ENCODE measurements at places on chromosomes 1 and 21.

GRCh38 chr1:5110508-5110907, 456.1 kb downstream of the AJAP1 start:
- no peak for DNase-seq

GRCh38 chr1:54221113-54221834, 21.3 kb downstream of the MRPL37 start:
- DNase-seq, result no peak

- no peak for DNase-seq
These were observed 45.1 kb downstream of the GRIK3 start for GRCh38 chr1:36989241-36989640.

GRCh38 chr1:221912230-221912629, 170.3 kb upstream of the DUSP10 start:
- no peak for DNase-seq

- no peak for DNase-seq
These were observed 11.2 kb upstream of the FMOD start for GRCh38 chr1:203361945-203362719.

GRCh38 chr1:12565094-12565965, 52.7 kb downstream of the DHRS3 start:
- no peak for DNase-seq

DNA sequence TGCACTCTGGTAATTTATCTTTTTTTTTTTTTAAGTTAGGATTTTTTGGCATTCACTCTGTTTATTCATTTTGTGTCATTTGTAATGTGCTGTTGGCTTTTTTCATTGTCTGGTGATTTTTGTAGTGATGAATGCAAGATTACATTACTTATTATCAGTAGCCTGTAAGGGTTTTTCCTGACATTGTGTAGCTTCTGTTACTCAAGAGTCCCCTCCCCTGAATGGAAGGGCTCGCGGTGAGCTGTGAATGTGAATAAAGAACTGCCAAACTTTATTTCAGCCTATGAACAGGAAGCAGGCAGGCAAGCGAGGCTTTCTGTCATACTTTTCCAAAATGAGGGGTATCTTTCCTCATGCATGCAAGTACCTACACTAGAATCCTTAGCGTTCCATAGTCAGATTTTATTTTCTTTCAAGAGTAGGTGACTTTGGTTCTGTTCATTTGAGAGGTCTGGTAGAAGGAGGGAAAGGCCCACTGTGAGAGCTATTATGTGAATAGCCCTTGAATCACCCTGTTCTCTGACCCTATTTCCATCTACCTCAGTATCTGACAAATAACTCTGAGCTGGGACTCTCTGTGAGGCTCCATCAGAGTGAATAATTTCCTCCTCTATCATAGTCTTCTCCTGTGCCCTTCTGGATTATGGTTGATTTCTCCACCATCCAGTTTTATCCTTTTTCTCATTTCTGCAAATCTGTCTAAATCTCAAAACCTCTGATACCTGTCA, 114.0 kb downstream of the CD247 start:
- DNase-seq, result no peak

DNA sequence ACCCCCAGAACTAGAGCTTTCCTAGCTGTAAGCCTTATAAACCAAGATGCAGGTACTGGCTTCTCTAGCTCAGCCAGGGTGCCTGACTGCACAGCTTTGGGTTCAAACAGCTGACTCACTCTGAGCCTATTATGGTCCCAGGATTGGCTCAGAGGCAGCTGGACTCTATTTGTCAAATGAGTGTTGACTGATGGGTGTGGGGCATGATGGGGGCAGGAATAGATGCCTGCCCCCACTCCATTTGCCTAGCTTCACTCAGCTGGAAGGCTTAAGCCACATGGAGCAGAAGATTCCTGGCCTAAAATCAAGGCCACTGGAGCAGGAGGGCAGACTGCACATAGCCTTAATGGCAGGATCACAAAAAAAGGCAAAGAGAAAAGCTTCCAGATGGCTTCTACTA, 90.5 kb downstream of the PIK3R3 start:
- DNase-seq, result peak; percentile 61
